Esophagus (tissue), 2 donors: ENCODE measurements at places on chromosomes 7 and 10. TPM values are rescaled to one million over a fixed set of nuclear protein-coding genes. Genes with fewer than 3 reads are reported as not detected.

Gene ZNF485
- 2.8 TPM for polyA plus RNA-seq

Gene MGAM2
- polyA plus RNA-seq = not detected

Gene DOCK4
- 1.8 TPM for polyA plus RNA-seq

Gene GNGT1
- not detected for polyA plus RNA-seq

Gene INA
- polyA plus RNA-seq = 0.53 TPM

Gene VWDE
- polyA plus RNA-seq = 0.20 TPM

Gene WDFY4
- polyA plus RNA-seq = 0.43 TPM

Gene SPRN
- polyA plus RNA-seq = 0.11 TPM

Gene KLF14
- polyA plus RNA-seq = not detected

Gene ELFN1
- polyA plus RNA-seq = 0.39 TPM

Gene GRK5
- 3.1 TPM for polyA plus RNA-seq

Gene GOLGA7B
- polyA plus RNA-seq = 1.7 TPM

Gene OR6B1
- polyA plus RNA-seq = not detected

Gene ARPC1B
- polyA plus RNA-seq = 18.0 TPM

Gene IL2RA
- 0.16 TPM for polyA plus RNA-seq

Gene AMPH
- polyA plus RNA-seq = 0.51 TPM
